ENCODE measurements at places on chromosomes 4 and X.

DNA sequence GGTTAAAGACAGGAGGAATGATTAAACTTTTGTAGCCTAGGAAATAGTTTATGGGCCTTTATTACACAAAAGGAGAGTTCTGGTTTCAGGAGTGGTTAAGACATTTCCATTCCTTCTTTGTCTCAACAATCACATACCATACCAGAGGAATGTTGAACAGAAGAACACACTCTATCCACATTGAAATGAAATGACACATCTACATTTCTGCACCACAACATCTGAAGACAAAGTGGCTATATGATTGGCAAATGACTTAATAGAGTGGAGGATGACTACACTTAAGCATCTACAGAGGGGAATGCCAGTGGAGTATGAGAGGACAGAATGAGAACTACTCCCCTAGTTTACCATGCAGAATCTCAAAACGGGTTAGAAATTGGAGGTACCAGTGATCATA lies 8.0 kb downstream of the CYP2U1 start:
- DNase-seq: no peak

DNA sequence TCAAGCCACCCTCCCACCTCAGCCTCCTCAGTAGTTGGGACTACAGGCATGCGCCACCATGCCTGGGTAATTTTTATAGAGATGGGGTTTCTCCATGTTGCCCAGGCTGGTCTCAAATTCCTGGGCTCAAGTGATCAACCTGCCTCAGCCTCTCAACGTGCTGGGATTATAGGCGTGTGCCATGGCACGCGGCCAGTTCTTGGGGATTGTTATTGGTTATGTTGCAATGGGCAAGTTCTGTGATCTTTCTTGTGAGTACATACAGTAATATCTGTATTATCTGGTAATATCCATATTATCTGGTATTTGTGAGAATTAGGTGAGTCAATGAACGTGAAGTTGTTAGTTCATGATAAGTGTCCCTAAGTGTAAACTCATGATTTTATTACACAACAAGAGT lies 90.3 kb upstream of the TBL1X start:
- no peak for DNase-seq

DNA sequence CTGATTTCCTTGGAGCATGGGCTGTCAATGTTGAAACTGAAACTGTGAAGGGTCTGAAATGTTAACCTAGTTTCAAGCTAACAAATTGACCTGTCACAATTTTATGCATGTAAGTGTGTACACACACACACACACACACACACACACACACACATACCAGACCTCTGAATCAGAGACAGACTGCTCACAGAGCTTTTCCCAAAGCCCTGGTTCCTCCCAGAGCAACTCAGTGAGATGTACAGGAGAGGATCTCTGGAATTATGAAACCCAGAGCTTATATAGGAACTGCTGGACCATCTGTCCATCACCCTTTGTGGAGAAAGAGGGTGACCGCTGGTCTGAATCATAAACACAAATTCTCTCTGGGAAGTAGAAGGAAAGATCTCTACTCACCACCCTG lies 228.1 kb upstream of the PRPS2 start:
- no peak for DNase-seq

DNA sequence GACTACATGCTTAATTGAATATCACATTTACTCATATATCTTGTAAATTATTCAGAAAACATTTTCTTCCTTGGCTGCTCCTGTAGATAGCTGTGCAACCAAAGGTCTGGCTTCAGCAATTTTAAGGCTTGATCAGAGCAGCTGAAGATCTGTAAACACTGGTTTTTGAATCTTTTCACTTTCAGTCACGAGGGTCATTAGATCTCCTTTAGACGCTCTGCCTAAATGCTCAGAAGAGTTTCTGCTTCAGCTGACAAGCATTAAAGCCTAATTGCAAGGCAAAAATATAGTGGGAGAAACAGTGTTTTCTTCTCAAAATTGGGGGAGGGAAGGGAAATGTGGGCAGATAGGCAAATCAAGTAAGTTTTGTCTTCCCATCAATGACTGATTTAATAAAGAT lies 25.7 kb downstream of the TRPC5 start:
- DNase-seq: no peak

GRCh38 chr4:158219623-158220022 lies 9.3 kb downstream of the TMEM144 start:
- no peak for DNase-seq

DNA sequence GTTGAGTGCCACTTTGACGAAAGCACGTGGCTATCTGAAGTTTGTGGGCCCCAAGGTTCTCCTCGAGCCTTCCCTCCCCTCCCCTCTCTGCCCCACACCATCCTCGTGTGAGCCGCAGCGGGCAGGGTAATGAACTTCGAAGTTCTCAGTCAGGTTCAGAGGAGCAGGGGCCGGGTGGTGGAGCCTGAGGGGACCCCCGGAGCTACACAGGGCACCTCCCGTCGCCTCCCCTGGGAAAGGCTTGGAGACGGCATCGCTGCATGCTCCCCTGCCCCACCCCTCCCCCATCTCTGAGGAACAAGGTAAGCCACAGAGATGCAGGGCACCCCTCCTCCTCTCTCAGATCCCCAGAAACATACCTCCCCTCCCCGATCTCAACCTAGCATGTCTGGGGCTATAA lies 2.8 kb upstream of the NKX1-1 start:
- DNase-seq: no peak

GRCh38 chr4:39320381-39321115 lies 45.6 kb downstream of the RFC1 start:
- no peak for DNase-seq

- no peak for DNase-seq
Observed at GRCh38 chr4:59598330-59598618, 1601.9 kb upstream of the ADGRL3 start.

- no peak for DNase-seq
Observed at GRCh38 chr4:113012122-113012725, 37.2 kb upstream of the ANK2 start.

GRCh38 chrX:75158054-75158453 lies 2.0 kb upstream of the ABCB7 start:
- no peak for DNase-seq

- no peak for DNase-seq
Observed at GRCh38 chr4:7441201-7441600, 6.5 kb upstream of the PSAPL1 start.

GRCh38 chr4:172599554-172599953 lies 569.1 kb upstream of the GALNT7 start:
- no peak for DNase-seq

DNA sequence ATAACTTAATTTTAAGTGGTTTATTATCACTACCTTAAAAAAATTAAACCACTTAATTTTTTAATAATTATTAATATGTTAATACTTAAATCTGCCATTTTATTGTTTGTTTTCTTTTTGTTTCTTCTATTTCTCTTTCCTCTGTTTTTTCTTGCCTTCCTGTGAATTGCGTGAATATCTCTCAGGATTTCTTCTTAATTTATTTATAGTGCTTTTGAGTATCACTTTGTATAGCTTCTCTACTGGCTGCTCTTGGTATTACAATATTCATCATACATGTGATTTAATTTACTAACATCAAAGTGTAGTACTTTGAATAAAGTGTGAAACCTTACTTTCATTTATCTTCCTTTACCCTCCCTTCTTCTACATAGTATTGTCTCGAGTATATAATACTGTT lies 349.5 kb upstream of the CPXCR1 start:
- DNase-seq: no peak

DNA sequence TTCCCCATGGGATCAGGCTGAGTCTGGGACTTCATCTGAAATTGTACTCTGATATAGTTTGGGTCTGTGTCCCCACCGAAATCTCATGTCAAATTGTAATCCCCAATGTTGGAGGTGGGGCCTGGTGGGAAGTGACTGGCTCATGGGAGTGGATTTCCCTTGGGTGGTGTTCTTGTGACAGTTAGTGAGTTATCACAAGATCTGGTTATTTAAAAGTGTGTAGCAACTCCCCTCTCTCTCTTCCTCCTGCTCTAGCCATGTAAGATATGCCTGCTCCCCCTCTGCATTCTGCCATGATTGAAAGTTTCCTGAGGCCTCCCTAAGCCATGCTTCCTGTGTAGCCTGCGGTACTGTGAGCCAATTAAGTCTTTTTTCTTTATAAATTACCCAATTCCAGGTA lies 61.0 kb downstream of the RASGEF1B start:
- DNase-seq: no peak

DNA sequence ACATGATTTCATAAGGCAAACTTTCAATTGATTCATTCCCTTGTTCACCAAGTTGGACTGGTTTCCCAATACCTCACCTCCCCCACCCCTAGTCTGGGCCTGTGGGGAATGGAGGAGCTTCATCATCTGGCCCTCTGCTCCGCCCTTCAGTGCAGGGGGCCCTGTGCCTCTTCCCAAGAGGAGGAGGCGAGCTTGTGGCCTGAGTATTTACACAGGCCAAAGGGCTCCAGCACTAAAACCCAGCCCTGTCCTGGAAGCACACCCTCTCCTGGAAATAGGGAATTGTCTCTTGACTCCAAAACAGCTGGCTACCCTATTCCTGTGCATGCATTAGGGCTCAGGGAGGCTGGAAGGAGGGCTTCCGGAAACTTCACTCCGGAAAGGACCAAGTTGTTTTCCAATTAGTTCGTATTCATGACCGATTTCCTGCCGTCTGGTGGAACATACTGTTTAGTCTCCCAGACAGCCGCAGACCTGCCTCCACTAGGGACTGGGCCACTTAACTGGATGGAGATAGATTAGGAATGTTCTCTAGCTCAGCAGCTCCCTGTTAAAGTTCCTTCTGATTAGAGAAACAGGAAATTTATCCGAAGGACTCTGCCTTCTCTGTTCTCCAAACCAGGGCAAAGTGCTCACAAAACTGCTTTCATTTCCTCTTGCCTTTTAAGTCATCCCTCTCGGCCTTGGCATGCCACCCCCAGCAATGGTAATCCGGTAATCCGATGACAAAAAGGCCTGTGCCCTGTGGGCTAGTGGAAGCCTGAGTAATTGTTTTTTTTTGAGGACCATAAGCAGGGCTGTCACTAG lies 5.8 kb downstream of the SRPX2 start:
- no peak for DNase-seq

- no peak for DNase-seq
Observed at GRCh38 chr4:124414276-124415040, 298.1 kb downstream of the ANKRD50 start.

- no peak for DNase-seq
Observed at GRCh38 chrX:54066841-54067240, 22.6 kb upstream of the PHF8 start.

DNA sequence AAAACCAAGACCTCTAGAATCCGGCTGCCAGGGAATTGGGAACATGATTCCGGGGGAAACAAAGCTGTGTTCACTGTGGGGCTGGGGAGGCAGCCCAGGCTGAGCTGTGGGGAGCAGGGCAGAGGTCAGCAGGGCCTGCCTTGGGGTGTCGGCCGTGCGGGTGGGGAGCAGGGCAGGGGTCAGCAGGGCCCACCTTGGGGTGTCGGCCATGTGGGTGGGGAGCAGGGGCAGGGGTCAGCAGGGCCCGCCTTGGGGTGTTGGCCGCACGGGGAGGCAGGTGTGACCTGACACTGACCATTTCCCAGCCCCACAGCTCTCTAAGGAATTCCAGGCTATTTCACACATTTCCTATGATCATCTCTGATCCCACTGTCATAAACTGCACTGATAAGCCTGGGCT lies 45.6 kb upstream of the CPLX1 start:
- DNase-seq: no peak

- no peak for DNase-seq
Observed at GRCh38 chr4:123359449-123360315, 36.9 kb upstream of the SPRY1 start.

DNA sequence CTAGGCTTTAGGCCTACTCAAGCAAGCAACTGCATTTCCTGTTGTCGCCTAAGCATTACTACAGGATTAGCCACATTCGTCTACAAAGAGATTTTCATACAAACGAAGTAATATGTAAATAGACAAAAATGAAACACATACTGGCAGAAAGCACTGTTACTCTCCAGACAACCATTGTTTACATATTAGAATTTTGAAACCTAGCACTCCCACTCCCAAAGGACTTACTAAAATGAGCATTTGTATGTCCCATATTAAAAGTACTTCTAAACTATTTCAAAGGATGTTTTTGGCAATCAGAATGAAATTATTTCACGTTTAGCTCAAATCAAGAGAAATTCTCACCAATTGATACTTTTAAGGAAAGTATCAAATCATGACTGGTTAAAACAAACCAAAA lies 570.8 kb downstream of the PRR32 start:
- no peak for DNase-seq

- no peak for DNase-seq
Observed at GRCh38 chrX:134936542-134936941, 54.2 kb upstream of the SMIM10 start.

DNA sequence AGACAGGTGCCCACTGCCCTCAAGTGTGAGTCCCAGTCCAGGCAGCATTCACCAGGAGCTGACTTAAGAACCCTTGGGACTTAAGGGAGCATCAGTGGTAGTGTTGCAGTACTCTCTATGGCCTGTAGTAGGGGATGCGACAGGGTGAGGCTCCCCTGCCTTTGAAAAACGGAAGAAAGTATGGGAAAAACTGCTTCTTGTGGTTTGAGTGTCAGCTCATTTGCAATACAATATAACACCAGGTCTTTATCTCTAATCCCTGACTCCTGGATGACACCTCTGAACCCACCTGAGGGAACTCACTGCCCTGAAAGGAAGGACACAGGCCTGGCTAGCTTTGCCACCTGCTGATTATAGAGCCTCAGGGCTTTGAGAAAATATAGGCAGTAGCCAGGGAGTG lies 176.0 kb downstream of the SMARCA1 start:
- no peak for DNase-seq

DNA sequence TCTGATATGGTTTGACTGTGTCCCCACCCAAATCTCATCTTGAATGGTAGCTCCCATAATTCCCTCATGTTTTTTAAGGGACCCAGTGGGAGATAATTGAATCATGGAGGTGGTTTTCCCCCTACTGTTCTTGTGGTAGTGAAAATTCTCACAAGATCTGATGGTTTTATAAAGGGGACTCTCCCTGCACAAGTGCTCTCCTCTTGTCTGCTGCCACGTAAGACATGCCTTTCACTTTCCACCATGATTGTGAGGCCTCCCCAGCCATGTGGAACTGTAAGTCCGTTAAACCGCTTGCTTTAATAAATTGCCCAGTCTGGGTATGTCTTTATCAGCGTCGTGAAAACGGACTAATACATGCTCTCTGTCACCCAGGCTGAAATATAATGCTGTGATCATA lies 200.9 kb upstream of the SLIT2 start:
- DNase-seq: no peak

DNA sequence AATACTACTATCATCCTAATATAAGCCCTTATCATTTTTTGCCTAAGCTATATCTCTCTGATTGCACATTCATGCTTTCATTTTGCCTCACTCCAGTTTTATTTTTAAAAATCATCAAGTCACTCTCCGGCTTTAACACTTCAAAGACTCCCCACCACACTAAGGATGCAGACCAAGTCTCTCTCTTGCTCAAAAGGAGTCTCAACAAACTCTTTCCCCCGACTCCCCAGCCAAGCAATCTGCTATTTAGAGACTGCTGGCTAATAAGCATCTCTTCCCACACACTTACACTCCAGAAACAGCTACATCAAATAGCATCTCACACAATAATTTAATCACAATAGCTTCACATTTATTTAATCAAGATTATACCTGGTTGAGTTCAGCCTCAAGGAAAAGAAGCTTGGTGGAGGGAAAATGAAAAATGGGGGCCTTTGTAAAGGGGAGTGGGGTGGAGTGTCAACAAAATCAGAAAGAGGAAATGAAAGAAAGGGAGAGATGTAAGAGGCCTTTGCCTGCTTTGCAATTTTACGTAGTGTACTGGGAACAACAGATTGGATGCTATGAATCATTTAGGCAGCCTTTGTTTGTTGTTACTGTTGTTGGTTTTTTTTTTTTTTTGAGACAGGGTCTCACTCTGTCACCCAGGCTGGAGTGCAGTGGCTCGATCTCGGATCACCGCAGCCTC lies 104.1 kb upstream of the MCF2 start:
- DNase-seq: no peak

GRCh38 chr4:137528673-137529072 lies 3.6 kb downstream of the PCDH18 start:
- DNase-seq: no peak

Data from NCI-H1092 (cell line).